ENCODE measurements at places on chromosomes 3 and 15.
A peak's percentile ranks its signal among the peaks of the same experiment; 100 is the strongest.

- no peak for DNase-seq
Measured at GRCh38 chr3:20511863-20512505, 326.0 kb upstream of the SGO1 start.

DNA sequence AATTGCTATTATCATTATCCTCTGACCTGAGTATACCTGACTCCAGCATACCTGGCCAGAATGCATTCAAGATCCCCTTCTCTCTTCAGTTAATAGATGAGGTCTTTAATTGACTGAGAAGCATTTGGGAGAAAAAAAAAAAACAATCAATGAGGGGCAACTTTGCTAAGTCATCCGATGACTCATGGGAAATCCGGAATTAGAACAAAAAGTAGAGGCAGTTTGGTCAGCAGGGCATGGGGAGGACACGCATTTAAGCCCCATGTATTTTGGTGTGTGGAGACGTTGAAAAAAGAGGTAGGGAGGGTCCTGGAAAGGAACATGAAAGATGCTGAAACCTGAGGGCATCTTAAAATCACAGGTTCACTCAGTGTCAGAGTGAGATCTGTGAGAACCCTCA, 256.2 kb downstream of the RORA start:
- DNase-seq, result no peak

GRCh38 chr15:66566963-66567531, 1.2 kb upstream of the LCTL start:
- peak; percentile 38 for DNase-seq

DNA sequence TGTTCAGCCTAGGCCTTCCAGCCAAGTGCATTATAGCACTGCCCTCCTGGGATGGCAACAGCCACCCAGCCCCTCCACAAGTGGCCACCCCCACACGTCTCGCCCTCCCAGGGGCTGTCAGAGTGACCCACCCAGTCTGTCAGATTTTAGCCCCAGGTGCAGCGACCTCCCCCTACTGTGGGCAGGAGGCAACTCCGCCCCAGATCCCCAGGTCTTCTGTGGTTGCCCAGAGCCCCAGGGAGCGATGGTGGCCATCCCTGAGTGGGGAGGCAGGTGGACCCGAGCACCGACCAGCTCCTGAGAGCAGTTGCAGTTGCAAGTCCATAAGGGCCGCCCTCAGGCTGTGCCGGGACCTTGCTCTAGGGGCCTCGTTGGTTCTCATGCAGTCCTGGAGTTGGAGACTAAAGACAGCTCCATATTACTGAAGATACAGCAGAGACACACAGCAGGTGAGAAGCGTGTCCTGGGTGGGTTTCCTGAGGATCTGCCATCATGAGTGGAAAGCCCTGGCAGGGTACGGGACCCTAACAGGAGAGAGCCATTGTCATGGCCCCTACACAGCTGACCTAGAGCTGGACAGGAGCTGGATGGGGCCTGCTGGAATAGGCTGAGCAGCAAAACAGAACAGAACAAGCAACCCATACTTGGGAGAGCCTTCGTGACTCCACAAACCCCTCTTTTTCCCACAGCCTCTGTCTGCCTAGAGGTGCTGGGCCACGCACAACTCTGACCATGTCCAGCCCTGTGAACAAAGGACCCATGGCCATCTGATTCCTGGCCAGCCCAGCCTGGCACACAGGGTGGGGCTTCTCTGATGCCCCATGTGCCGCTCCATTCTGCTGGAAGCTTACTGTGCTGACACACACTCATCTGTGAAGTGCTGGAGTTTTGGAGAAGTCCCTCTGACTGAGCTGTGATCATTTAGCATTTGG, 110.3 kb upstream of the ALDH1A3 start:
- no peak for DNase-seq

DNA sequence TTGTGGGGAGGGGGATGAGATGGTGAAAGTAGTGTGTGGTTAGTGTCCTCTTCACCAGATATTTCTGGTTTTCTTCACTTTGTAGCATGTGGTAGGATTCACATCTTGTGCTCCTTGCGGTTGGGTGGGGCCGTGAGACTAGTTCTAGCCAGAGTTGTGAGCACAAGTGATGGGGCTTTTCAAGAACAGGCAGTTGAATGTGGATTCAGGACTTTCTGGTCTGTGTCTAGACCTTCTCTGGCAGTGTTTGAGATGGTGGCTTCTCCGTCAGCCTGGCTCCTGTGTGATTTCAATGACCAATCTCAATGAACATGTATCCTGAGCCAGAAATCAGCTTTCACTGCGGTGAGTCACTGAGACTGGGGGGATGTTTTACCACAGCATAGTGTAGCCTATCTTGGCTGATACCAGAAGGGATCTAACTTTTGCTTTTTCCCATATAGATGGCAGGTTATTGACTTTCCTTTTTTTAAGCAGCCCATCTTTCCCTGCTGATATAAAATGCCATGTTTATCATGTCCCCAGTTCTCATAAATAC, 82.6 kb downstream of the RPLP1 start:
- DNase-seq, result no peak

- no peak for DNase-seq
Measured at GRCh38 chr3:168604767-168605166, 509.0 kb upstream of the GOLIM4 start.

DNA sequence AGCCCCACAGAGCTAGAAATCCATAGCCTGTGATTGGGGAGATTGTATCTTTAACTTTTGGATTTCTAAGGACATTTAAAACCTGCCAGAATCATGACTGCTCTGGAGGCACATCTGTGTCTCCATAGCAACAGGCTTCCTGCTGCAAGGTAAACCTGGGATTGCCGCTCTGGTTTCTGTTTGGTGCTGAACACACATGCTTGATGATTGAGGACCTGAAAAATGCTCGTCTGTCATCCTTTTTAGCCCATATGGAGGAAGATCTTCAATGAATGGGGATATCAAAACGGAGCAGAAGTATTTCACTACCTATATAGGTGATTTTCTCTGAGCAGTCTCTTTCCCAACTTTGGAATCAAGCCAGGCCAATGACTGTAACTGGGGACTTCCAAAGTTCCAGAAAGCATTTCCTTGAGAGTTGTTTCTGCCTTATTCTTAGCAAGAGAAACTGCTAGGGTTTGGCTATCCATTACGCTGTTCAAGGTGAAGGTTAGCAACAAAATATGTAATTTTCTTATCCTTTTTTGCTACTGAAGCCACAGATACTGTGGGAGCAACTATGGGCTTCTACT, 96.5 kb upstream of the TNIK start:
- DNase-seq, result no peak

DNA sequence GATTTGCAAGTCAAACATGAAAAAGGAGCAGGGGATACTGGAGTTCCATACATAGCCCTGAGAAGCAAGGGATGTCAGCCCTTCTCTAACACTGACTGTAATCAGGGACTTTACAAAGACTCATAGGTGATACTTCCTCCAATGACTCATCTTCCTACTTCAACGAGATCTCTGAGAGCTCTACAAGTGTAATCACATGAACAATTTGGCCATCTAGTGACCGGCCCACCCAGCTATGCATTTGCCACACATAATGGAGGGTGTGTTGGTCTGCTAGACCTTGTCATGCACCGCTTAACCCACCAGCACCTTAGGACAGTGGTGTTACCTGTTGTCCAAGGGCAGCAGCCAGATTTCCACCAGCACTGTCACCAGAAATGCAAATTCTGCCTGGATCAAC, 75.3 kb downstream of the NCEH1 start:
- no peak for DNase-seq

GRCh38 chr15:90037961-90038631, 37.0 kb downstream of the ZNF710 start:
- DNase-seq, result peak; percentile 37

DNA sequence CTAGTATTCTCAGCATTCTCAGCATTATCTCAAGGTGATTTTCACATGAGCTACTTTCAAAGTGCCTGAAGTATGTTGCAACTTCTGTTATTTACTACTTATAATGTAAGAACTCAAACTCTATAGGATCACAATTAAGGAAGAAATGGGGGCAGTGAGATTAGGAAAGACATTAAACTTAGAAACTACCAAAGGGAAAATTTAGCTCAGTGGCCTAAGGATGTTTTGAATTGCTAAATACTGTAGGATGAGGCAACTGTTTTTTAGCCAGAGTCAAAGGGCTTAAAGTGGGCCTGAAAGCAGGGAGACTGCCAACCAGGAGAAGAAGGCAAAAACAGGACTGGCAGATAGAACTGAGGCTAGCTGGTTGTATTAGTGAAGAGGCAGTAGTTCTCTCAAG, 55.5 kb upstream of the MBNL1 start:
- no peak for DNase-seq

DNA sequence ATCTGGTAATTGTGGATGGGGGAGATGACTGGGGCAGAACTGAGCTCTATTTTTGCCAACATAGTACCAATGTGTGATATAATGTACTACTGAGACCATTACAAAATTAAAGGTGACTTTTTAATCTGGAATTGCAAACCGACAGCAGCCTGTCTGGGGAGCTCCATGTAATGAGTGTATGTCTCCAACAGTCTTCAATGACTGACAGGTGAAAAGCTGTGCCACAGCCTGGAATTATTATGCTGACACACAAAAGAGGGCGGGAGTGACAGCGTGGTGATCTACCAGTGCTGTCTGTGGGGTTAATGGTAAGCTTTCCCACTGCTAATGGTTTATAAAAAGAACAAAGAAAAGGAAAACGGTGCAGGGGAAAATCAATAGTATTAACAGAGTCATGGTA, 143.4 kb downstream of the CLSTN2 start:
- DNase-seq, result no peak

- no peak for DNase-seq
Measured at GRCh38 chr3:184816614-184817013, 4.6 kb downstream of the VPS8 start.

- no peak for DNase-seq
Measured at GRCh38 chr3:135491491-135492205, 473.9 kb upstream of the PPP2R3A start.

DNA sequence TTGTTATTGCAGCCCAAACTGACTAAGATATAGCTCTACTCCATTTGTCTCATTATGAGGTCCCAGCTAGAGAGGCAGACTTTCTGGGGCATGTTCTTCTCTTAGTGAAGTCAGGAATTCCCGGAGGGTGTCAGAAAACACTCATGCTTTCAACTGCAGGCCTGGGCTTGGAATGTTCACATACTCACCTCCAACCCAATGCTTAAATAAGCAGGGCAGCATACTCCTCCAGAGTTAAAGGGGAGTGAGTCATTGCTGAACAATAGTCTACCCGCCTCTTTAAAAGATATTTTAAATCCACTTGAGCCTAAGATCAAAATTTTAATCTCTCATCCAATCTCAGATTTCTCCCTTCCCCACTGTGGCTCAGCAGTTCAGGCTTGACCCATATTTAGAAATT, 167.8 kb upstream of the DPH6 start:
- no peak for DNase-seq

DNA sequence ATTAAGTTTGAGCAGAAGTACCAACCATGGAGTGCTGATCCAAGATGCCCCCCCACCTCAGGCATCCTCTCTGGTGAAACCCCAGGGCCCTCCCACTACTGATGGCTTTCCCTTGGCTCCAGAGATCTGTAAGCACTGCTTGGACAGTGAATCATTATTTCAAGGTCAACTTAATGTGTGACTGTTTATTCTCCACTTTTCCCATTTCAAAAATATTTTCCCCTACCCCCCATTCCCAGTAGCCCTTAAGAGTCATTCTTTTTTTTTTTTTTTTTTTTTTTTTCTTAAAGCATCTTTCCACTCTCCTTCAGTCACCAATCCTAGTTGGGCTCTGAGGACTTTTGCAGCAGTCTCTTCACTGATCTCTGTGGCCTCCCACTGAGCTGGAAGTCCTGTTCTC, 82.6 kb downstream of the PCCB start:
- no peak for DNase-seq
